Dermis blood vessel endothelial cell (primary cell): ENCODE measurements at places on chromosomes 7 and 10. TPM values are rescaled to one million over a fixed set of nuclear protein-coding genes. Genes with fewer than 3 reads are reported as not detected.
A peak's percentile ranks its signal among the peaks of the same experiment; 100 is the strongest.

GRCh38 chr10:67520924-67521520 is 175.0 kb downstream of the CTNNA3 start:
- DNase-seq: peak; percentile 73

GRCh38 chr10:15244635-15245197 is 76.2 kb upstream of the NMT2 start:
- DNase-seq: no peak

SP4 gene
- 6.5 and 8.4 TPM in 2 replicates for total RNA-seq

GRCh38 chr7:145511004-145511403 is 605.6 kb upstream of the CNTNAP2 start:
- DNase-seq: no peak

- no peak for DNase-seq
Measured at GRCh38 chr7:6157685-6158423, 114.6 kb downstream of the CYTH3 start.

- DNase-seq: no peak
Measured at GRCh38 chr10:110029450-110029849, 21.7 kb downstream of the ADD3 start.

GRCh38 chr7:118575393-118575948 is 351.0 kb downstream of the ANKRD7 start:
- no peak for DNase-seq

DNA sequence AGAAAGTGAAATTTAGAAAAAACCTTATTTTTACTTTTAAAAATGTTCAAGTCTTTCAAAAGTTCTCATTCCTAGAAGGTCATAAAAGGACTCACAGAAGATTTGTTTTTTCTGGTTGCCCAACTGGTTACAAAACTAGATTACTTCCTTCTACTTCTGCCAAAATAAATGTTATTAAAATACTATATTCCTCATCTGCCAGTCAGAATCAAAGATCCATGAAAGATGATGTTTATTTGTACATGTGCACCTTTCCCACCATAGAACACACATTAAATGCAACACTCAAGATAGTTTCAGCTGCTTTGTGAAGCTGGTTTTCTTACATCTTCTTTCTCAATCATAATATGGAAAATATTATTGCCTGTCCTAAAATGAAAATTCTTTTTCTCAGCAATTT is 465.4 kb downstream of the ETV1 start:
- no peak for DNase-seq

DNA sequence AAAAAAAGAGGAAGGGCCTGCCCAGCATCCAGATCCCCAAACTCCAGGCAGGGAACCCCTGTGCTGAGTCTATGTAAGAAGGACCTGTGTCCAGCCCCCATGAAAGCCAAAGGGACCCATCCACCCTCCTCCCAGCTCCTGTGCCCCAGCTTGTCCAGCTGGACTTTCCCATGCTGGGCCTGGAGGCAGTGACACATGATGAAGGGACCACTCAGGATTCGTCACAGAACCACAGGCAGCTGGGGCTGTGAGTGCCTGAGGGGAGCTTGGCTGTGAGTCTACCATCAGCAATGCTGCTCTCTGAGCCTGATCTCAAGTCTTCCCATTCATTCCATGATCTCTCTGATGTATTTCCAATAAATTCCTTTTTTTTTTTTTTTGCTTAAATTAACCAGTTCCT is 36.2 kb upstream of the MNX1 start:
- DNase-seq: no peak
